ENCODE measurements at places on chromosomes 2 and 18.

DNA sequence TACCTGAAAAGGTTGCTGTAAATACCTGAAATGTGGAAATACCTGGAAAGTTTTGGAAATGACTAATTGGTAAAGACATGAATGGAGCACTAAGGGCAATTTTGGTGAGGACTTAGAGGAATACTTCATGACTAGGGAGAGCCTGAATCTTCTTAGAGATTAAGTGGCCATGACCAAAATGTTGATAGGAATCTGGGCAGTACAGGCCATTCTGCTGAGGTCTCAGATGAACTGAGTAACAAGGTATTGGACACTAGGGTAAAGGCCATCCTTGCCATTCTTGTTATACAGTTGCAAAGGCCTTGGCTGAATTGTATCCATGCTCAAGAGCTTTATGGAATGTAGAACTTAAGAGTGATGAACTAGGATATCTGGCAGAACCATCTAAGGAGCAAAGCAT is 742.9 kb upstream of the RAB6C start:
- no peak for DNase-seq

- DNase-seq = no peak
Measured at GRCh38 chr2:55965966-55966365, 42.4 kb upstream of the EFEMP1 start.

DNA sequence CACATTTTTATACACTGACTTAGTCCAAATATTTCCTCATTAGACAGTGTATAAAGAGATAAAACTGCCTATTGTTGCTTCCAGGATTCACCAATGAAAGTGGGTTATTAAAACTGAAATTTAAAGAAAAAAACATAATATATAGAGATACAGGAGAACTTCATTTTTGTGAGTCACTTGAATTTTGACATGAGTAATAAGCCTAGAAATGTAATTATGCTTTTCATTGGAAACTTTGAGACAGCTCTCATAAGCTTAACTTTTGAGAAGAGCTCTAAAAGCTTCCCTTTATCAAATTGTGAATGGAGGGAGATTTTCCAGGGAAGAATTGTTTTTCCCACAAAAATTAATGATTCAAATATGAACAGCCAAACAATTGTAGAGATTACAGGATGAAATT is 14.1 kb downstream of the DYNC2LI1 start:
- DNase-seq = no peak

DNA sequence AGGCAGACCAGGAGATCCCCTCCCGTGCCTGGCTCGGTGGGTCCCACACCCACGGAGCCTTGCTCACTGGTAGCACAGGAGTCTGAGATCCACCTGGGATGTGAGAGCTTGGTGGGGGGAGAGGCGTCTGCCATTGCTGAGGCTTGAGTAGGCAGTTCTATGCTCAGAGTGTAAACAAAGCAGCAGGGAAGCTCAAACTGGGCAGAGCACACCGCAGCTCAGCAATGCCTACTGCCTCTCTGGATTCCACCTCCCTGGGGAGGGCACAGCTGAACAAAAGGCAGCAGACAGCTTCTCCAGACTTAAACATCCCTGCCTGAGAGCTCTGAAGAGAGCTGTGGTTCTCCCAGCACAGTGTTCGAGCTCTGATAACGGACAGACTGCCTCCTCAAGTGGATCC is 85.1 kb downstream of the UGP2 start:
- no peak for DNase-seq

- no peak for DNase-seq
Measured at GRCh38 chr2:197799068-197799467, 5.3 kb upstream of the PLCL1 start.

DNA sequence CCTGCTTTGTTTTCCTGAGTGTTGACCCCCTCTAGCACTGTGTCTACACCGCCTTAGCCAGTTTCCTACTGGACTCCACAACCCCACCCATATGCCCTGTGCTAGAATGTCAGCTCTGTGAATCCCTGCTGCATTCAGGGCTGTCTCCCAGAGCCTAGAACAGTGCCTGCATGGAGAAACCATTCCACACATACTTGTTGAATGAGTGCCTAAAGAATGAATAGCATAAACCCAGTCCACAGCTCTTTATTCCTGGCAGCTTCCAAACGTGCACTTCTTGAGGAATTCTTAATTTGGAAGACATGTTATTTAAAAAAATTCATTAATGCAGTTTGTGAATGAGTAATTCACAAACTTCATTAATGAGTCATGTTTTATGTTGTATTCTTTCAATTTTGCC is 6.5 kb upstream of the NAPG start:
- no peak for DNase-seq

- peak; percentile 45 for DNase-seq
Measured at GRCh38 chr18:50401888-50402287, 27.0 kb downstream of the SKA1 start.

GRCh38 chr2:96344011-96344410 is 8.4 kb downstream of the NCAPH start:
- DNase-seq = no peak

- no peak for DNase-seq
Measured at GRCh38 chr2:54271843-54272627, 16.0 kb upstream of the TSPYL6 start.

- peak; percentile 7 for DNase-seq
Measured at GRCh38 chr18:34880882-34881834, 160.1 kb upstream of the MAPRE2 start.

DNA sequence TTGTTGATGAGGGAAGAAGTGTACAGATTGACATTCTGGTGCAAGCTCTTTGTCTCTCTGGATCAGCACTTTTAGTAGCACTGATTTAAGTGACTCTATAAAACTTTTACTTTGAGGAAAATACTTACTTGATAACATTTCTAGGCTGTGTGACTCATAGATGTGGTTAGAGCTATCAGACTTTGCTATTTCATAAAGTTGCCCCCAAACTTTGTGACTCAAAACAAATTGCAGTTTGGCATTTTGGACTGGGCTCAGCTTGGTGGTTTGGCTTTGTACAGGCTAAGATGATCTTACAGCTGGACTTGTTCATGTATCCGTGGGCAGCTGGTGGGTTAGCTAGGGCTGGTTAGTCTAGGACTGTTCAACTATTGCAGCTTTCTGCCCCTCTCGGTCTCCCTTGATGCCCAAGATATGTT is 42.1 kb upstream of the GLS start:
- peak; percentile 75 for DNase-seq

DNA sequence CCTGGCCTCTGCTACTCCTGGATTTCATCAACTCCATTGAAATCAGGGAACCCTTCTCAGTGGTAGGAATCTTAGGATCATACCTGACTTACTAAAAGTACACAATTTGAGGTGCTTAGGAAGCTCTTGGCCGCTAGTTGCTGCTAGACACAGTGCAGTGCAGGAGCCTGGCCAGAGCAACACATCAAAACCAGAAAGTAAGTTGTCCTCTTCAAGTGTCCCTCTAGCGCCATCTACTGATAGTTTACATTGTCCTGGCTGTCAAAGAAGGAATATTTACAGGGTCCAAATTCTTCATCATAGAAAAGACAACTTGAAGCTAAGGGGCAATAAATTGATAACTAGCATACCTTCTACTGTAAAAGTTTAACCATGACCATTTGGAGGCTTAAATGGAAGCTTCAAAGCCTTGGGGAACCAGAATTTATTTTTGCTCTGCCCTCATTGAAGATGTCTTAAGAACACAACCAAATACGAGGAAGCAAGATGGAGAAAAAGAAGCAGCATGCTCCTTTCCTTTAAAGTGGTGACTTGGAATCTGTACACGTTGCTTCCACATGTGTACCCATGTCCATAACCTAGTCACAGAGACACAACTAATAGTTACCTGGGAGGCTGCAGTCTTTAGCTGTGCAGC is 889.1 kb upstream of the GCFC2 start:
- peak; percentile 78 for DNase-seq

DNA sequence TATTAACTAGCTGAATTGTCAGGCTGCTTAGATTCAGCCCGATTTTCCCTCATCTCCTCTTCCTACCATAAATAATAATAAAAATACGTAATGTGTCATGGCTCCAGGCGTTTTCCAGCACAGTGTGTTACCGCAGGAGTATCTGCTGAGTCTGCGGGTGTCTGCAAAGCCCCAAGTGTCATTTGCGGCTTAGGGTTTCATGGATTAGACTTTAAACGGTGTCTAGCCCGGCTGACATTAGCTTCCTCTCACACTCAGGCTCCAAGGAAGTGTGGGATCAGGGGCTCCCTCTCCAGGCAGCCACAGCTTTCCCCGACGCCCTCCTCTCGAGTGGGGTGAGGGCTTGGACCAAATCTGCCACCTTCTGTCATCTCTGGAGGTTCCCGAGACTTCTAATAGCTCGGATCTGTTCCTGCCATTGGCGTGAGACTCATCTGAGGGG is 14.1 kb upstream of the HOXD1 start:
- no peak for DNase-seq

DNA sequence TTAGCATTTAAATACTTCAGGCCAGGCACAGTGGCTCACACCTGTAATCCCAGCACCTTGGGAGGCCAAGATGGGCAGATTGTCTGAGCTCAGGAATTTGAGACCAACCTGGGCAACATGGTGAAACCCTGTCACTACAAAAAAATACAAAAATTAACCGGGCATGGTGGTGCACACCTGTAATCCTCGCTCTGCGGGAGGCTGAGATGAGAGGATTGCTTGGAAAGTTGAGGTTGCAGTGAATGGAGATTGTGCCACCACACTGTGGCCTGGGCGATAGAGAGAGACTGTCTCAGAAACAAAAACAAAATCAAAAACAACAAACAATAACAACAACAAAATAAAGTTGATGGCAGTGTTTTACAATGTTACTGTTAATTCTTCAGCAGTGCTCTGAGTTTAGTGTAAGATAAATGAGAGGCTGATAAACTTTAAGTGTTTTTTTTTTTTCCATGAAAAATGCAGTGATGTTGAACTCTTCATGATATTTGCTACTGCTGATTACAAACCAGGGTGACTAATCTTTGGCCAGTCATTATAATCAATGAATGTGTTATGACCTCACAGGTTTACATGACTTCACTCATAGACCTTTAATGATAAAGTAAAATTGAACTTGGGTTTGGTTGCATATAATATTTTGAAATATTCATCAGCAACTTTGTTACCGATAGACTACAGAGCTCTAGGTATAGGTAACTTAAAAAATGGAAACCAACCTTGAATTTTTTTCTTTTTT is 2.5 kb downstream of the ITGAV start:
- DNase-seq = peak; percentile 75

- no peak for DNase-seq
Measured at GRCh38 chr18:50249576-50249975, 16.7 kb downstream of the CFAP53 start.

DNA sequence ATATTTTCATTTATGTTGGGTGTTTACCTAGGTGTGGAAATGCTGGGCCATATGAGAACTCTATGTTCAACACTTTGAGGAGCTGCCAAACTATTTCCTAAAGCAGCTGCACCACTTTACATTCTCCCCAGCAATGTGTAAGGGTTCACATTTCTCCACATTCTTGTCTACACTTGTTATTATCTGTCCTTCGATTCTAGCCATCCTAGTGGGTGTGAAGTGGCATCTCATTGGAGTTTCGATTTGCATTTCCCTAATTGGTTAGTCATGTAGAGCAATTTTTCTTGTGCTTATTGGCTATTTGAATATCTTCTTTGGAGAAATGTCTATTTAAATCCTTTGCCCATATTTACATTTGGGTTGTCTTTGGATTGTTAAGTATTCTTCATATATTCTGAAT is 21.9 kb downstream of the RNF144A start:
- DNase-seq = no peak

GRCh38 chr18:46161703-46162396 is 57.7 kb downstream of the HAUS1 start:
- no peak for DNase-seq

GRCh38 chr2:48445091-48445725 is 84.7 kb upstream of the STON1 start:
- peak; percentile 62 for DNase-seq

DNA sequence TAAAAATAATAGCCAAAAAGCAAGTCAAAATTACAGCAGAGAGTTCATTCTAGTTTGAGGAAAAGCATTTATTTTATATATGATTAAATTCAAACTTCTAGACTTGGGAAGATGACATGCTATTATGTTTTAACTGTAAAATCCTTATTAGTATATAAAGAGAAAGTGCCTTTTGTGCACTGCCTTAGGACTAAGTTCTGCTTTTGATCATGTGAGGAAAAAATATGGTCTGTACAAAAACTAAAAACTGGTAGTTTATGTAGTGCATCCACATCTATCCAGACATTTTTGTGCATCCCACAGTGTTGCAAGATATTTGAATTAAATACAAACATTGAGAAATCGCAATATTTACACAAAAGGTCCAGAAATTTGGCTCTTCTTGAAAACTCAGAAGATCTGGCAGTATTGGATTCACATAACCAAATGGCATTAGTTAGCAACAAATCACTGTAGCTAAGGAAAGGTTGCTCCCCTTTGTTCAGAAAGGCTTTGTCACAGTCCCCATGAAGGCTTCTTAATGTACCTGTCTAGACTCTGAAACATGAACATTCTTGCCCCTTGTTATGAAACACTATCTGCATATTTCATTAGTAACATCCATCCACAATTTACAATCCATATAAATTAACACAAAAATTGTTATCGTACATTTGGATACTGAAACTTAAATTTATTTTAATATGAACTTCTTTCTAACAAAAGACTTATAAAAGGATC is 2.2 kb downstream of the MMADHC start:
- peak; percentile 79 for DNase-seq

DNA sequence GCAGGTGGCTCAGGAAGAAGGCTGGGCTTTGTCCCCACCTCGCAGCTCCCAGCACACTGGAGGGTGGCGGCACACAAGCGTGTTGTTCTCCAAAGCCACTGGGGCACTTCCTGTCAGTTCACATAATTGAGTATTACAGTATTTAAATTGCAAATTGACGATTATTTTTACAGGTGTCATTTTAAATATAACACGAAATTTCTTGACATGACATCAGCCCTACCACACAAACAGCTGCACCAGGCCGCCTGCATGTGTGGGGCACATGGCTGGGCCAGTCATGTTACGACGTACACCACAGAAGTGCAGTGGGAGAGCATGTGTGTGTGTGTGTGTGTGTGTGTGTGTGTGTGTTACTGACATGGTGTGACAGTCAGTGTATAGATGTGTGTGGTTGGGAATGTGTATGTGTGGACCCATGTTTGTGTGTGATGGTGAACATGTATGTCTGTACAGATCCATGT is 155.6 kb downstream of the TTC32 start:
- no peak for DNase-seq

- peak; percentile 73 for DNase-seq
Measured at GRCh38 chr2:222364285-222364895, 60.0 kb upstream of the SGPP2 start.

DNA sequence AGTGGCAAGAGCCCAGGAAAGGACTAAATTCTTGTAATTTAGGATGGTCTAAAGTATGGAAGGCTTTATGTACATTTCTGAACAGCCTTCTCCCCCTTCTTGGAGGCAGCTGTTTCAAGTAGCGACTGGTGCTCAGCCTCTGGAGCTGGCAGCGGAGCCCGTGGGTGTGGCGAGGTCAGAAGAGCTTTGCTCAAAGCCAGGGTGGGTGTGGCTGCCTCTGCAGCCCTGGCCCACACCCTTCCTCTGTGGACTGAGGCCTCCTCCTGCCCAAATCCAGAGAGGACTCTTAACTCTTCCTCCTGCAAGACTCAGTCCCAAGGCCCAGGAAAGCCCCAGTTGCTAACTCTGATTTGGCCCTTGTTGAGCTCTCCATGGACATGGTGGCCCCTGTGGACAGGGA is 202.1 kb upstream of the REV1 start:
- DNase-seq = no peak

GRCh38 chr2:136215908-136216472 is 98.0 kb upstream of the CXCR4 start:
- no peak for DNase-seq

GRCh38 chr18:75351409-75351808 is 76.1 kb downstream of the SMIM21 start:
- no peak for DNase-seq

All from bronchial epithelial cell (primary cell).